CD4-positive, alpha-beta T cell treated with Interleukin-17A for 4 hours (primary cell): ENCODE measurements at places on chromosomes 16 and 17.

GRCh38 chr16:51813609-51814008 is 662.5 kb upstream of the SALL1 start:
- DNase-seq = no peak

GRCh38 chr16:88640039-88640495 is 1.7 kb downstream of the IL17C start:
- DNase-seq = no peak

DNA sequence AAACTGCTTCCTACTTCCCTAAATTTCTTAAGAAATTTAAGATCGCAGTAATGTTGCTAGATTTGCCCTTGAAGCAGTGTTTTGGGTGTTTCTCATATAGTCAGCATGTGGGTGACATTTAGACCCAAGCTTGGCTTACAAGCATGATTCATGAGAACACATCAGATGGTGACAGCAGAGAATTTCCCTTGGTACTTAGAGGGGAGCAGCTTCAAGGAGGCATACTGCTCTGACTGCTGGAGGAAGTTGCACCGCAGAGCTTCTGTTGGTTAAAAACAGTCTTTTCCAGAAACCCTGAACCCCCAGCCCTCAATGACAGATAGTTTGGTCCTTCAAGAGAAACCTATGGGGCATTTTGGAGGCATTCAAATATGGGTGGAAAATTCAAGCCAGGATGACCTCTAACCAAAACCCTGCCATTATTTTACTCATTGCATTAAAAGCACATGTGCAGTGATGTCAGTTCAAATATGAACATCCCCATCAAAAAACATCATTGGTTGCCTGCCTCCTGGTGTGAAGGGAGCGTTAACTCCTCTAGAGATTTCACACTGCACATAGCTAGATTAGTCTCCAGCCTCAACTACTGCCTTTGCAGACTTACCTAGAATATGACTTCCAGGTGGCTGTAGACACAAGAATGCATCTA is 201.5 kb upstream of the CACNG5 start:
- peak; percentile 46 for DNase-seq

DNA sequence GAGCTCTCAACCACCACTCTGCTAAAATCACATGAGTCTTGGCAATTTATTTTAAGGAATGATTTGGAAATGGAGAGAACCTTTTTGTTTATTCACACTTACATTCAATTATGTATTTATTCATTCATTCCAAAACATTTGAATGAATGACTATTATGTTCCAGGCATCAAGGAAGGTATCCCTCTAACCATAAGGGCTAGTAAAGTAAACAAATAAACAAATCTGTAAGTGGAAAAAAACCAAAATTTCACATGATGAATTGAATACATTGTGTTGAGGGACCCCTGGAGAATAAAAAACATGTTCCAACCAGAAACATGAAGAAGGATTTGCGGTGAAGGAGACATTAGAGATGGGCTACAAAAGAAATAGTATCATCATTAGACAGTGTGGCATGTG is 677.8 kb downstream of the TOX3 start:
- DNase-seq = no peak

DNA sequence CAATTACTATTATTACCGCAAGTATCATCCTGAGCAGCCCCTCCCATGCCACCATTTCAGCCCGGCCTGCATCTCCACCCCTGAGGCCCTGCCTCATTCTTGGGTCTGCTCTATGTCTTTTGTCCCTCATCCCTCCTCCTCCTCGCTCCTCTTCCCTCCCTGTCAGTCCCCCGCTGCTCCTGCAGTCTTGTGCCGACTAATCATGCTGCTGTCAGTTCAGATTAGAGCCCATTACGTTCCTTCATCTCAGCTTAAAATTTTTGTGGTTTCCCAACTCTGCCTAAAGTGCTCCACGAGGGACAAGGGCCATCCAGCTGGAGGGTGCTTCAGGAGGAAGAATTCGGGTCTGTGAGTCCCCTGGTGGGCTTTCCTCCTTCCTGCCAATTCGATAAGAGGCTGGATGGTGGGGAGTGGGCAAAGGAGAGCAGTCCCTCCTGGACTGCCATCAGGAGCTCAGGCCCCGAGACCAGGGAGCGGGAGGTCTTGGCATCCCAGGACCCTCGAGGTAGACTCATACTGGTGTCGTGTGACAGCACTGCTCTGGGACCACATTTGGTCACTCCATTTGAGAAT is 32.9 kb upstream of the GOSR2 start:
- DNase-seq = no peak
